Stimulated activated naive CD4-positive, alpha-beta T cell treated with Interleukin-2 at 50 U/mL for 16 hours (primary cell): ENCODE measurements at places on chromosomes 7 and 10.

- DNase-seq, result no peak
These were observed 29.4 kb upstream of the RHEB start for GRCh38 chr7:151549083-151549482.

DNA sequence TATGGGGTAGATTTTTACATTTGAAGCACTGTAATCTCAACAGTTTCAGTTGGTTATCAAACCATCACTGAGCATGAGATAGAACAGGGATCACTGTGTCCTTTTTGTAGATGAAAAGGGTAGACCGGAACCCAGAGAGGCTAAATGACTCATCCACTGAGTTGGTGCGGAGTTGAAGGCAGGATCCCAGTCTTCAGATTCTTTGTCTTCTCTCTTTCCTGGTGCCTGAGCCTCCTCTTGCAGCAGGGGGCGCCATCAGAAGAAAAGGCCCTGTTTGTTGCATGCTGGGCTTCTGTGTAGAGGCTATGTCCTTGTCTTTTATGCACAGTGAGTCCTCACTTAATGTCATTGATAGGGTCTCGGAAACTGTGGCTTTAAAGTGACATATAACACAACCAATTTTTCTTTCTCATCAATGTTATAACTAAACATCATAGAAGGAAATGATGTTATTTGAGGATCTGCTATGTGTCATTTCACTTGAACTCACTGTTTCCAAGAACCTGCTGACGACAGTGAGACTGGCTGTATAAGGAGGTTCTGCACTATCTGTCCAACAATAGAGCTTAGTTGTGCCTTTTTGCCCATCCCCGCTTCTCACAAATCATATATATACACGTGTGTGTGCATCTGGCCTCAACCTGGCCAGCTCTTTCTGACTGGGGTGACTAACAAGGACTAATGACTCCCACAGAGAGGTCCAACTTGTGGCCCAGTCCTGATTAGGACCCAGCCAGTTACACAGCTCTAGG is 14.3 kb downstream of the ZNF282 start:
- DNase-seq, result peak; percentile 81

DNA sequence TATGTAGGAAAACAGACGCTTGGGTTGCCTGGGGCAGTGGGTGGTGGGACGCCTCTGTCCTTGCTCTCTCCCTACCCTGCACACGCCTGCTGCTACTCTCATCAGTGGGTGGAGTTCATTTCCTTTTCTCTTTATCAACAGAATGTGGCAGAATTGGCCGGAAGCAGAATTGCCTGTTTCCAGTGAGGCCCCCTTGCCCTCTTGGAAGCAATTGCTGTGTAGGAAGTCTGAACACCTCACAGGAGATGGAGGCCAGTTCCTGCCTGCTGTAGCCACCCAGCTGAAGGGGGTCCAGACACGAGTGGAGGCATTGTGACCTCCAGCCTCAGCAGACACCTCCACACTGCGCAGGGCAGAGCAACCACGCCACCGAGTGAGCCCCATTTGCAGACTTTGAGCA is 331.6 kb upstream of the ZNF32 start:
- no peak for DNase-seq

DNA sequence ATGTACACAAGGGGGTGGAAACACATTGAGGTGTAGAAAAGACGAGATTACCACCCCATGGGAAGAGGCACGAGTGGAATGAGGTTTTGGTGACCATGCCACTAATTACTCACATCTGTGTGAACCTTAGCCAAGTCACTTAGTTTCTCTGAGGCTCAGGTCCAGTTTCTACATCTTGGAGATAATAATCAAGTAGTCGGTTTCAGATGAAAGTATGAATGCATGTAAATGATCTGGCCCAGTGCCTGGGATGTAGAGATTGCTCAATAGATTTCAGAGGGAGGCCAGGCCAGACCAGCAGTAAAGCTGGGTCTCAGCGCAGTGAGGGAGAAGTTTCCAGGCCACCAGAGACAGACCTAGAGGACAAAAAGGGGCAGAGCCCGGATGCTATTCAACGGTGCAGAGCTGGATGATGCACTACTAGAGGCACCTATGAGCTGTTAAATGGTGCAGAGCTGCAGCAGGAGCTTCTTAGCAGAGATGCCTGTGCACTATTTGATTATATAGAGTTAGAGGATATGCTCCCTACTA is 725.1 kb downstream of the GRID1 start:
- no peak for DNase-seq

DNA sequence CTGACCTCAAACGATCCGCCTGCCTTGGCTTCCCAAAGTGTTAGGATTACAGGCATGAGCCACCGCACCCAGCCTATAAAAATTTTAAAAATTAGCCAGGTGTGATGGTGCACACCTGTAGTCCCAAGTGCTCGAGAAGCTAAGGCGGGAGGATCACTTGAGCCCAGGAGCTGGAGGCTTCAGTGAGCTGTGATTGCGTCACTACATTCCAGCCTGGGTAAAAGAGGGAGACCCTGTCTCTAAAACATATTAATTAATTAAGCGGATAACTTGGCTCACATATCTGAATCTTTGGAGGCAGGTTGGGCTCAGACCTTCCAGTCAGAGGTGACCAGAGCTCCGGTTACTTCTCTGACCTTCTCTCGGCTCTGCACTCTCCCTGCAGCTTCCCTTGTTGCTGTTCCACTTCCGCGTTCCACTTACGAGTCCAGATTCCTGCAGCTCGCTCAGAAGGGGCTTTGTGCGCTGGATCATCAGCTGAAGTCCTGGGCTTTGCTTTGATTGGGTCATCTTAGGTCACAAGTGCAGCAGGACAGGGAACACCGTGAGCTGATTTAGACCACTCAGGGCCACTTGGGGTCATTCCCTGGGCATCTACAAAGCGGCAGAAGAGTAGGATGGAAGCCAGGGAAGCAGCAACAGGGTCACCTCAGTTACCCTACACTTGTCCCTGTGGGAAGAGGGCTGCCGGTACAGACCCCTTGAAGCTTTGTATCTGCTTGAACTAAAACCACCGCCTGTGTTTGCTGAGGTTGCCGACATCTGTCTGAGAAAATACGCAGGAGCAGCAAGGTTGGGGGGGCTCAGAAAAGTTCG is 2.0 kb upstream of the ARPC1B start:
- DNase-seq, result no peak

GRCh38 chr10:110081911-110082310 is 74.1 kb downstream of the ADD3 start:
- no peak for DNase-seq

DNA sequence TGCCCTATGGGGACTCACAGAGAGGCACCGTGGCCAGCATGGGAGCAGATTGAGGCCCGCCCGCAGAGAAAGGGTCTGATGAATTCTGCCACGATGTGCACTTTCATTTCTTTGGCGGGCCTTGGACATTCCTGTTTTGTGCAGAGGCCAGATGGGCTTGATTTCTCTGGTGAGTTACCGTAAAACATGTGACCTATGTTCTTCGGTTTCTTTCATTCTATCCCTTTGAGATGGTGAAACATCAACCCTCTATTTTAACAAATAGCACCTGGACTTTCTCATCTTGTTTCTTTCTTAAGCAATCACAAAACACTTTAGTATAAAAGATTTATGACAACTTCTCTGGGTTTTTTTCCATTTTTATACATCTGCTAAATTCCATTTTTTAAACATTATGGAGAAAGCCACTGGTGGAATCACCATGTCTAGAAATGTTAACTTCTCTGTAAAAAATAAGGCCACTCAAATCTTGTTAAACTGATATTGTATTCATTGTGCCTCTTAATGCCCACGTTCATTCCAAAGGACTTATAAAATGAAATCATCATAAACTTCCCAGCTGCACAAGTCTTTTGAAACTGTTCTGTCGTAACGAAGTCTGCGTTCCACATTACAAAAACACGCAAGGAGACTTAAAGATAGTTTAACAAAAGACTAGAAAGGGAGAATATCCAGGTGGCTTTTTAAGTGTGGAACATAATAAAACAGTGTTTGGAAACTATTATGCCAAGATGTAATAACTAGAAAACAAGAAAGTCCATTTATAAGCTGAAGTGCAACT is 21.4 kb upstream of the ODAD2 start:
- DNase-seq, result no peak

DNA sequence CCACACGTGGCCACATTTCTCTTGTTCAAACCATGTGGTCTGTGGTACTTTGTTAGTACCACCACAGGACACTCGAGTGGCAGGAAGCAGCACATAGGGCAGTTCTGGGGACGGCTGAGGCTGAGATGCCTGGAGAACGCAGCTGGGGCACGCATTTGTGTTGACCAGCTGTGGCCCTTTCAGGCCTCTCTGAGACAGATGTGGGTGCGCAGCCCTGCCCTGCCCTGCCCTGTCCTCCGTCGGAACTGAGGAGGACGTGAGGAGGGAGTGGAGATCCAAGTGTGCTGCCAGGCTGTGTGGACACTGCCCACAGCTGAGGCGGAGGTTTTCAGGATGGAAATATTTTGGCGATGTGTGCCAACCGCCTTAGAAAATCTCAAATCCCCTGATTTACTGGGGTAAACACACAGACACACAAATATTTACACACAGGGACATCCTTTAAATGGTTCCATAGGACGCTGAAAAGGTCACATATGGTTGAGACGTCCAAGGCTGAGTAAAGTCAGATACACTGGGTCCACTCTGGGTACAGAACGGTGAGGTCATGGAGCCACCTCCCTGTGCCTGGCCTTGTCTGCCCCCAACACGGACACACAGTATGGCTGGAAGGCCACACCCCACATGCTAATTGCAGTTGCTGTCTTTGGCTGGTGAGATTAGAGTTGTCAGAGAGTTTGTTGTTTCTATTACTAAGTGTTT is 14.8 kb downstream of the BHLHA15 start:
- DNase-seq, result no peak

DNA sequence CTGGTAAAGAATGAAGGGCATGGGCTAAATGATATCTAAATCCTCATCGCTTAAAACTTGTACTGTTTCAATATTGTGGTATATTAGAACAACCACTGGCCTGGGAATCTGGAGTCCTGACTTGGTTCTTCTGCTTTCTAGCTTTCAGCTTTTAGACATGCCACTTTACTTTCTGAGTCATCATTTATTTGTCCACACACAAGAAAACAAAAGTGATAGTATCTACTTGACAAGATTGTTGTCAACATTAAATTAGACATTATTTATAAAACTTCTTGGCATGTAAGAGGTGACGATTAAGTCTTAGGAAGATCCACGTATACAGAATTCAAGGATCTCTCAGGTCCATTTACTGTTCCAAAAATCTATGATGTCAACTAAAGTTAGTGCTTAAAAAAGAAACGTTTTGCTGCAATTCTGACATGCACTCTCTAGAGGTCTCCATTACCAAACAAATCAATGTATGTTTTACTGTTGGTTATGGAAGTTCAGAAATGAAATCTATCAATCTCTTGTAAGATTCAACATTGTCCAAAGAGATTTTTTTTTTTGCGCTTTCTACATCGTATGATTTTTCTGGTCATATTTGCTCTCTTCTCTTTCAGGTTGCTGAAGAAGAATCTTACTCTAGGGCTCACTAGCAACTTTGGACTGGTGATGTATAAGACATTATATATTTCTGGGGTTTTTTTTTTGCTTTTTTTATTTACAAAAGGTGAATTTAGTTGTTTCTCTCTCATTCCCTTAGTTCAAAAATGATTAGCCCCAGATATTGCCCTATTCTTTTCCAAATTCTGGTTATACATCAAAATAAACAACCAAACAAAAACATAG is 53.6 kb upstream of the DYNC1I1 start:
- no peak for DNase-seq

DNA sequence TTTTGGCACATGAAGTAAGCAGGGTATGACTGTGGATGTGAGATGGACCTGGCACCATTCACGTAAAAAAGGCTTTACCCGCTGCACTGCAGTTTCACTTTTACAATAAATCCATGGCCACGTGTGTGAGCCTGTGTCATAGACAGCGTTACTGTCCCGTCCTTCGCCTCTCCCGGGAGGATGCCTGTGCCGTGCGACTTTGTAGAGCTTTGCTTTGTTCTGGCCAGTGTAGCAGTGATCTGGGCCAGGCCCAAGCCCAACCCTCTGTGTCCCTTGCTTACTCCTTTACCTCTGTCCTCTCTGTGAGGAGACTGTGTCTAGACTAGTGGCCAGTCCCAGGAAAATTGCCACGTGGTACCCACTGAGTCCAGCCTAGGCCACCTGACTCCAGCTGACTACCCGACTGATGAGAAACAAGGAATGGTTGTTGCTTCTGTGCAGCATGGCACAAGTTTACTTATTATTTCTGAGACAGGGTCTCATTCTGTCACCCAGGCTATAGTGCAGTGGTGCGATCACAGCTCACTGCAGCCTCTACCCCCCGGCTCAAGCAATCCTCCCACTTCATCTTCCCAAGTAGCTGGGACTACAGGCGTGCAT is 48.1 kb downstream of the JAKMIP3 start:
- no peak for DNase-seq
